Tracheal epithelial cell (primary cell): ENCODE measurements at places on chromosomes 5 and 9. TPM values are rescaled to one million over a fixed set of nuclear protein-coding genes. Genes with fewer than 3 reads are reported as not detected.

ARSI gene
- total RNA-seq: 14.9 and 29.6 TPM in 2 replicates

LCN1 gene
- total RNA-seq: not detected in 2 replicates

PCDHB7 gene
- total RNA-seq: under 0.01 TPM in 1 of 2 replicates, not detected in the other

SCAI gene
- 3.9 and 6.0 TPM in 2 replicates for total RNA-seq

TNFSF8 gene
- total RNA-seq: not detected in 2 replicates

FBN2 gene
- 21.2 and 38.6 TPM in 2 replicates for total RNA-seq

ARL14EPL gene
- not detected in 2 replicates for total RNA-seq

CDH9 gene
- total RNA-seq: not detected in 2 replicates

SH3TC2 gene
- 2.3 and 7.2 TPM in 2 replicates for total RNA-seq

SPINK13 gene
- not detected in 2 replicates for total RNA-seq

ADCY2 gene
- total RNA-seq: under 0.01 and 1.1 TPM in 2 replicates

FOXD4L3 gene
- total RNA-seq: not detected in 2 replicates

PCDHB14 gene
- total RNA-seq: 0.24 and 0.43 TPM in 2 replicates

KCNN2 gene
- total RNA-seq: 0.21 TPM in 1 of 2 replicates, not detected in the other

WNT8A gene
- not detected in 2 replicates for total RNA-seq

GFRA3 gene
- total RNA-seq: not detected in 2 replicates

CTXN3 gene
- total RNA-seq: not detected in 2 replicates

WHRN gene
- total RNA-seq: 0.96 and 1.5 TPM in 2 replicates

PCDHB2 gene
- 0.43 and 1.4 TPM in 2 replicates for total RNA-seq

DNAJB5 gene
- total RNA-seq: 2.8 and 20.2 TPM in 2 replicates

ECM2 gene
- total RNA-seq: 1.1 and 1.4 TPM in 2 replicates

SCGB3A2 gene
- not detected in 2 replicates for total RNA-seq

SVEP1 gene
- total RNA-seq: 0.21 and 1.2 TPM in 2 replicates

SLC25A48 gene
- total RNA-seq: not detected in 2 replicates

LCN15 gene
- total RNA-seq: under 0.01 TPM in 1 of 2 replicates, not detected in the other

SNCB gene
- not detected in 2 replicates for total RNA-seq

PCDHGB5 gene
- 2.6 and 4.6 TPM in 2 replicates for total RNA-seq

CDC23 gene
- total RNA-seq: 22.4 and 24.7 TPM in 2 replicates

IL33 gene
- total RNA-seq: 3.6 and 12.8 TPM in 2 replicates

SLCO4C1 gene
- total RNA-seq: 0.21 and 1.9 TPM in 2 replicates

CDHR2 gene
- total RNA-seq: under 0.01 TPM in 1 of 2 replicates, not detected in the other

GPX8 gene
- 19.2 and 21.0 TPM in 2 replicates for total RNA-seq

ADAMTSL1 gene
- 0.72 TPM in 1 of 2 replicates, not detected in the other for total RNA-seq

SLIT3 gene
- 1.3 and 2.7 TPM in 2 replicates for total RNA-seq

CYLC2 gene
- total RNA-seq: not detected in 2 replicates

OTP gene
- total RNA-seq: not detected in 2 replicates

NXNL2 gene
- total RNA-seq: 1.2 TPM in 1 of 2 replicates, not detected in the other

CCNI2 gene
- under 0.01 and 0.48 TPM in 2 replicates for total RNA-seq

SLC6A3 gene
- not detected in 2 replicates for total RNA-seq

OR1Q1 gene
- not detected in 2 replicates for total RNA-seq

PCDHGB7 gene
- total RNA-seq: 1.1 and 3.4 TPM in 2 replicates

C5orf46 gene
- 1.2 TPM in 1 of 2 replicates, not detected in the other for total RNA-seq

FAM221B gene
- total RNA-seq: not detected in 2 replicates

GAPVD1 gene
- total RNA-seq: 37.6 and 61.6 TPM in 2 replicates
